ENCODE measurements at places on chromosomes 4 and X. TPM values are rescaled to one million over a fixed set of nuclear protein-coding genes. Genes with fewer than 3 reads are reported as not detected.

GRCh38 chr4:105345358-105345757, 128.5 kb downstream of the PPA2 start:
- DNase-seq, result no peak

GRCh38 chrX:107766470-107767150, 9.0 kb downstream of the TSC22D3 start:
- DNase-seq, result no peak

DNA sequence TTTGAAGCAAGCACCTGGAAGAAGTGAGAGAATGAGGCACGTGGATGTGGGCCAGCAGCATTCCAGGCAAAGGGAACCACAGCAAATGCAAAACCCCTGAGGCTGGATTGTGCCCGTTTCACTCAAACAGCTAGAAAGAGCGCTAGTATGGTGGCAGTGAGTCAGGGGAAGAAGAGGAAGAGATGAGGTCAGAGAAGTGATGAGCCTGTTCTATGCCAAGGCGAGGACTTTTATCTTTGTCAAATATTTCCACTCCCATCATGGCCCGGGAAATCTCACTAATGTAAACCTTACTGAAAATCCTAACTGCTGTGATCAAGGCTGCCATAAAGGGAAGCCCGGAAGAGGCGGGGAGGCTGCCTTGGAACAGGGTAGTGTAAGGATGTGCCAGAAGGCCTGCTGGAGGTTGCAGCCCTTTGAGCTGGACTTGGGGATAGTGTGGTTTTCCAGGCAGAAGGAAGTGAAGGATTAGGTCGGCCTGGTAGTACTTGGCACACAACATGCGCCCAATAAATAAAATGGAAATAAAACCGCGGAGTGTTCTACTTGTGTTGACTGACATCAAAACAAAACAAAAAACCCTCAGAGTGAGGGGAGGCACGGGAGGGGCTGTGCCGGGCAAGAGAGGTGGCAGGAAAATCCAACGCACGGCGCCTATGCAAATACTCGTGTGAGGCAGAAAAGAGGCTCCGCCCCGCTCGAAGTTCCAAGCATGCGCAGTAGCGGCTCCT, 1.2 kb upstream of the CDK16 start:
- peak; percentile 53 for DNase-seq

DNA sequence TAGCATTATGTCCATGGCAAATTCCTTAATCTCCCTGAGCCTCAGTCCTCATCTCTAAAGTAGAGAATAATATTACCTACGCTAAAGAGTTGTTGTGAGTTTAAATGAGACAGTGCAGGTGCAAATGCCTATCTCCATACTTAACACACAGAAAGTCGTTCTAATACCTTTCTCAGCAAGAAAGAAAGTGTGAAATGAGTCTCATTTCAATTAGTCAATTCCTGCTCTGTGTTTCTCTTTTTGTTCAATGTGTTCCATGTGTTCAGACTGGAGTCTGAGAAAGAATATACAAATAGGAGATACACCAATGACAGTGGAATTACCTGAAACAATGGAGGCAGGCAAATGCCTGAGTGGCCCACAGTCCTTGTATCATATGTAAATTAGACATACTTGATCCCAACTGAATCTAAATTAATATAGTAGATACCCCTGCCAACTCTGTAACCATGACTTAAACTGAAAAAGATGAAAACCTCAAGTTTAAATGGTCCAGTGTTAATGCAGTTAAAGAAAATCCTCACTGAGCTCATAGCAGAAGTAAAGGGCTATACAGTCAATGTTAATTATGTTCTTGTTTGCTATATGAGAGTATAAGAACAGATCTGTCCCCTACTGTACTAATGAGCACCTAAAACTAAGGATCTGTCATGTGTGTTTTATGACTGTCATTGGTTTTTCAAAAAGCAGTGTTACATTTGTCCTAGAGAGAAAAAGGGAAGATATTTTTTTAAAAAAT, 68.2 kb downstream of the GPC3 start:
- DNase-seq, result no peak

- DNase-seq, result peak; percentile 61
Measured at GRCh38 chr4:7651461-7651921, 216.8 kb upstream of the PSAPL1 start.

GRCh38 chr4:147901388-147901787, 169.5 kb downstream of the ARHGAP10 start:
- no peak for DNase-seq

- peak; percentile 76 for DNase-seq
Measured at GRCh38 chrX:74420196-74421035, 877 bp upstream of the SLC16A2 start.

DNA sequence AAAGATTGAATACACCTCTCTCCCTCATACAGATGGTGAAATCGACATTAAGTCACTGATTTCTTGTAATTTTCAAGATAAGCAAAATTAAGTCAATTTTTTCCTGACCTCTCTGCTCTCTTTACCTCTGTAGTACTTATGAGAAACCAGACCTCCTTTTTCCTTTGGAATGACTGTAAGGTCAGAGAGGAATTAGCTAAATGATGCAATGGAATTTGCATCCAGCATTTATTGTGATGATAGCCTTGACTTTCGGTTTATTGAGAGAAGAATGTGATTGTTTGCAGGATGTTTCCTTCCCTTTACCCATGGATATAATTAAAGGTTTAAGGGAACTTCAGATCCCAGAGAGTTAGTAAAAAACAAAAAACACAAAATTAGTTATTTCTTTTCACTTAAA, 22.4 kb downstream of the STK26 start:
- DNase-seq, result no peak

Gene XAGE1A
- not detected for total RNA-seq

Gene PABPC1L2A
- total RNA-seq, result 0.35 TPM
